ENCODE measurements at places on chromosomes 12 and 14.

GRCh38 chr12:69355363-69356028, 4.0 kb upstream of the YEATS4 start:
- no peak for DNase-seq

GRCh38 chr14:23101213-23101970, 3.4 kb downstream of the CIROP start:
- DNase-seq: no peak

- no peak for DNase-seq
Observed at GRCh38 chr12:14950421-14950820, 11.0 kb downstream of the ARHGDIB start.

GRCh38 chr12:53963434-53964314, 9.0 kb downstream of the HOXC12 start:
- DNase-seq: no peak

DNA sequence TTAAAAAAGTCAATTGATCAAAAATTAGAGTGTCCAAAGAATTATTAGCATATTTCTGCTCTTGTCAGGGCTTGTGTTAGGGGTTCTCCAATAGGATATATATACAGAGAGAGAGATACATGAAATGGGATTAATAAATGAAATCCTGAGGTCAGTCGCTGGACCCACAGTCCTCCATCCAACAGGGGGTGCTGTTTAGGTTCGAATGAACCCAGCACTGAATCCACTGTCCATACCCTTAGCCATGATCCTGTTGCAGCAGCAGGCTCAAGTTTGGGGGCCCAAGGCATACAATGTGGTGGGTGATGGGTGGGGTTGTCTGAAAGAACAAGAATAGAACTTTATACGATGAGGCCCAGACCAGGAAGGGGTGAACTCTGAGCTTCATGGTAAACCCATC, 780 bp upstream of the MYO1H start:
- DNase-seq: no peak

GRCh38 chr12:54167500-54167896, 21.3 kb downstream of the SMUG1 start:
- no peak for DNase-seq

DNA sequence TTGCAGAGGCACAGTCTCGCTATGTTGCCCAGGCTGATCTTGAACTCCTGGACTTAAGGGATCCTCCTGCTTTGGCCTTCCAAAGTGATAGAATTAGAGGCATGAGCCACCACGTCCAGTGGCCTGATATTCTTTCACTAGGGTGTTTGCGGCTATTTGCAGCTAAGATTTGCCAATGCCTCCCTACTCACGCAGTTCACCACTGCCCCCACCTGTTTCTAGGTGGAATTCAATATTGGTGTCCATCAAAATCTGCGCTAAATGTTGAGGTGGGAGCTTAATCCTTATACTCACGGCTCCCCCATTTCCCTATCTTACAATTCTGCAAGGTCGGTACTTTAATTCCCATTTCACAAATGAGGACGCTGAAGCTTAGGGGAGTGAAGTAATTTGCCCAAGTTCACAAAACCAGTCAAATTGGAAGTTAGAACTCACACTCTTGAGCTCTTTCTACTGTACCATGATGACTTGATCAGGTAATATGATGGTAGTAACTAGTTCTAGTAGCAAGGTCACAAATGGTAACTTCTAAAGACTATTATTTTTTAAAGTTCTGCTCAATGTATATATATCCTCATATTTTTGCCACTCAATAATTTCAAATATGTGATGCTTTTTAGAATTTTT, 22.1 kb upstream of the LRRC9 start:
- DNase-seq: peak; percentile 47
